ENCODE measurements at places on chromosomes 2 and 18.

DNA sequence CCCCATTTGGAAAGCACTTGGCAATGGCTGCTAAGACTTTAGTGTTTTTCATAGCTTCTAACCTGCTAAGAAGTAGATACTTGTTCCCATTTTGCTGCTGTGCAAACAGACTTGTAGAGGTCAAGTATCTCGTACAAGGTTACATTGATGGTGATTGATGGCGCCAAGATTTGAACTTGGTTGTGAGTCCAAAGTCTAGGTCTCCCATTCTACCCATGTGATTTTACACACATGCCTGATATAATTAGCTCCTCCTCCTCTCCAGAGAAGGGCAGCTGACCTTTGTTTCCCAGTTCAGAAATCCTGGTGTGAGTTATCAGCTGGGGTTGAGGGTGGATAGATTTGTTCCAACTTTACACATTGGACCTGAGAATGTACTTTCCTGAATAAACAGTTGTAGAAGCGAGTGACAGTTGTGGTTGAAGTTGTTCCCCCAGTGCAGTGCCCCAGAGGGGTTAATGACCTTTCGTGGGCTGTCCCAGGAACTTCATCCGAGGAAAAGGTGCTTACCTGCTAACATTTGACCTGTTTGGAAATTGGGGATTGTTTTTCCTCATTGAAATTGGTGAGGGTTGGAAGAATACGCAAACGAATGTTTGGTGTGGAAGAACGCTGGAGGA lies 10.4 kb downstream of the TCF7L1 start:
- DNase-seq = no peak

- no peak for DNase-seq
Measured at GRCh38 chr2:219082332-219082958, 21.7 kb upstream of the IHH start.

GRCh38 chr2:241235859-241236593 lies 47.5 kb downstream of the ANO7 start:
- no peak for DNase-seq

- DNase-seq = peak; percentile 33
Measured at GRCh38 chr2:233974530-233975071, 57.4 kb downstream of the TRPM8 start.

GRCh38 chr2:241593271-241593670 lies 34.7 kb downstream of the BOK start:
- no peak for DNase-seq

- DNase-seq = no peak
Measured at GRCh38 chr18:37364237-37364636, 201.4 kb downstream of the CELF4 start.

- DNase-seq = no peak
Measured at GRCh38 chr2:145235312-145235711, 715.4 kb upstream of the ZEB2 start.

- no peak for DNase-seq
Measured at GRCh38 chr2:207901401-207901800, 123.9 kb downstream of the PLEKHM3 start.

GRCh38 chr2:241179899-241180298 lies 8.6 kb upstream of the ANO7 start:
- peak; percentile 51 for DNase-seq

GRCh38 chr2:191961556-191961955 lies 114.7 kb upstream of the CAVIN2 start:
- no peak for DNase-seq

- no peak for DNase-seq
Measured at GRCh38 chr18:47815486-47816270, 114.8 kb downstream of the SMAD2 start.

GRCh38 chr2:30981096-30981495 lies 157.1 kb downstream of the GALNT14 start:
- no peak for DNase-seq

DNA sequence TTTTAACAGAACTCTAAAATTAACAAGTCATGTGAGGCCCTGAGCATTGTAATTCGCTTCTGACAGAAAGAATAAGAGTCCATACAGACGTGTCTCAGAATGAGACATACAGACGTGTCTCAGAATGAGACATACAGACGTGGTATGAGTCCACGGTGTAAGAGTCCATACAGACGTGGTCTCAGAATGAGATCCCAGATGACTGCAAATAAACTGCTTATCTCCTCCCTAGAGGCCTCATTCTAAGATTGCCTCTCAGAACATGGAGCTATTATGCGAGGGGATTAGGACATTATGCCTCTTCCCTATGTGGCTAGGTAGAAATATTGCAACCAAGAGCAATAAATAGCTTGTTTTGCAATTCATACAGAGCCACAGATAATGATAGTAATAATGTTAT lies 63.9 kb downstream of the NEB start:
- no peak for DNase-seq

DNA sequence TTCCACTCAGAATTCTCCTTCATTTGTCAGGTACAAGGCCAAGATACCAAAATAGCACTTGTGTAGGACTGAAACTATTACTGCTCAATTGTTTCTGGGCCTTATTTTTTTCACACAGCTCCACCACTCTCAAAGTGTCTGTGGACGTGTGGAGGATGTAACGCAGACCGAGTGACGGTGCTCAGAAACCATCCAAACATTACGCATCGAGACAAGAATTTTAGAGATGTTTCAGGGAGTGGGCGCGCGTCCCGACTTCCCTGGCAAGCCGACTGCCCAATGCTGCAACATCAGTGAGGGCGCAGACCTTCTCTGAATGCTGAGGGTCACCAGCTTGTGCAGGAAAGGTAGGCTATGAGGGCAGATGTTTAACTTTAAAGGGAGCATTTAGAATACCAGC lies 108.4 kb downstream of the GATA6 start:
- DNase-seq = no peak

- DNase-seq = no peak
Measured at GRCh38 chr2:96500385-96501066, 4.6 kb downstream of the NEURL3 start.

DNA sequence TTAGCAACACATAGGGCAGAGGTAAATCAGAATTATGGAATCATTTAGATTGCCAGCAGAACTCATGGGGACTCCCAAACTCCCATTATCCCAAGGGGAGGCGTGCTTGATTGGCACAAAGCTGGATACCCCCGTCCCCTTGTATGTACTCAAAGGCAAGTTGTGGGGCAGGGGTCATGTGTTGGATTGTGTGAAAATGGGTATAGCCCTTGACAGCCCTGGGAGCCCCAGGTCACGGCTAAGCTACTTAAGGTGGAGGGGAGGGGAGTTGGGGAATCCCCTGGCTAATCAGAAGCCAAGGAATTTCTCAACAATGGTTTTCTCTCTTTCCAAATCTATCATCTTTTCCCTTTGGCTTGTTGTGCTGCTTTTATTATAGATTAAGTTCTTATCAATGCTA lies 32.7 kb downstream of the CLIP4 start:
- DNase-seq = no peak

- no peak for DNase-seq
Measured at GRCh38 chr2:171069286-171069956, 91.3 kb downstream of the TLK1 start.

DNA sequence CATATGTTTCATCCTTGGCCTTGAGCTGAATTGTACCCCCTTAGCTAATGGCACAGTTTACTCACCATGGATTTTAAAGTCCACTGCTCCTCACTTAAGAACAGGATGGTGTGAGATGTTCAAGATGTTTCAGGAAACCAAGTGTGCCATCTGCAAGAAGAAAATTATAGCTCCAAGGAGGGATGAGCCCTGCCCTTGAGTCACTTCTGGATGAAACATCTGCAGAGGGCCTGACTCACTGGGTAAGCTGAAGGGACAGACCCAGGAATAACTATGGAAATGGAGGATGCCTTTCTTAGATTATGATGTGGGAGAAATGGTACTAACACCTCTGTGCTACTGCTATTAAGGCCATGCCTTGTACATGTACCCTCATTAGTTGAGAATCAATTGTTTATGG lies 6.4 kb downstream of the MARS2 start:
- DNase-seq = no peak

DNA sequence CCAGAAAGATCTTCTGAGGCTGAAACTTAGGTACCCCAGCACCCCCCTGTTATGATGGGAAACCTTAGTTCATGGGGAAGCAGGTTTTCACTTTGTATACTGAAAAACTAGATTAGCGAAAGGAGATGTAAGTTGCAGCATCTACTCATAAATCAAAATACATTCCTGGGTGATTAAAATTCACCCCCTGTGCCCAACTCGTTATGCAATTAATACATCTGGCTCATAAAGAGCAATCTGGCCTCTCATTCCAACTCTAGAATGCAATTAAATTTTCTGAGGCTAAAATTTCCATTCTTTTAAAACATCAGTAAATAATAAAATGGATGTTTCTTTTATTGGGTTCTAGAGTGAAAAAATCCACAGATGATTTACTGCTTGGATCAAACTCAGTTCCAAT lies 110.9 kb upstream of the BZW1 start:
- no peak for DNase-seq

DNA sequence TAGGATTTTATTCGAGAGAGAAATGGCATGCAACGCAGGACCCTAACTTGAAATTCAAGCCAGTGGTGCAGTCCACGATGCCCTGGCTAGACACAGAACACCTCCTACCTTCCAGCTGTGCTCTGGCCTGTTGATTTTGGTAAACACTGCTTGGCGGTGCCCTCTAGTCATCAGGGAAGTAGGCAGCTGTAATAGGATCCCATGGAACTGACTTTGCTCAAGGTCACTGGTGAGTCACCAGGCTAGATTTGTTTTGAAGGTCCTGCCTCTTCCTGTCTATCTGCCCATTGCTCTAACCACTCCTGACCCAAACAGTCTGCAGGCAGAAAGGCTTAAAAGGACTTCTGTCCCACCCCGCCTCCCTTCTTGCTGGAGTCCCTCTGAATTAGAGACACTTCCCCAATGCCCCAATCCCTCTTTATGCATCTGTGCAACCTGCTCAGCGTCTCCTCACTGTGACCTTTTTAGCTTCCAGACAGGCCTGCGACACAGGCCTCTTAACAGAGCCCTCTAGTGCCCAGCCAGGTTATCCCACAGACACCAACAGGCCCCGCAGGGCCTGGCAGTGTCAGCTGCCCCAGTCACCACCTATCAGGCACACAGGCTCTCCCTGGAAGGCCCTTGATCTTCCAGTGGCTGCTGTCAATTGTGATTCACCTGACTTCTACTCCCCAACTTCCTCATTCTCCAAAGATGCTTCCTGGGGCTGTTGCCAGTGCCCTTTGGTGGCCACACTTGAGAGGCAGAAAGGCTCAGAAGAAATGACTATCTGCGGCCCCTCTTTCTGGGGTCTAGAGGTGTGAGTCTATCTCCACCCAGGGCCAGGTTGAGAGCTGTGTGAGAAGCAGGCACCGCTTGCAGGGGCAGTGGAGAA lies 5.2 kb downstream of the TMEM127 start:
- peak; percentile 44 for DNase-seq

GRCh38 chr2:1518867-1519530 lies 105.7 kb downstream of the TPO start:
- DNase-seq = no peak

- no peak for DNase-seq
Measured at GRCh38 chr2:180077295-180077906, 70.3 kb upstream of the CWC22 start.

GRCh38 chr18:24136967-24137373 lies 1.9 kb upstream of the CABYR start:
- no peak for DNase-seq

DNA sequence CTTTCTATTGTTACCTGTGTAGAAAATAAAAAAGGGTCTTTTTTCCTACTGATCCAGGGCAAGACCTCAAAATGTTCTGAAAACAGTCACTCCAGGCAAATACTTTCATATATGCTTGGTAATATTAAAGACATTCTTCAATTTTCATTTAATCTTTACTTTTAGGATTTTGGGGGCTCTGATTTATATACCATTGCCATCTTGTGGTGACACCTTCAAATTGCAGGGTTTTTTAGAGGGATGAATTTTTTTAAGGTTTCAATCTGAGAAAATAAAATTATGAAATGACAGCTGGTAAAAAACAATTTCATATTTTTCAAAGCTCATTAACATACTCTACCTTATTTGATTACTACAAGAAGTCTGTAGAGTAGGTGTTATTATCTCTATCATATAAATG lies 26.8 kb downstream of the MAPK4 start:
- no peak for DNase-seq

DNA sequence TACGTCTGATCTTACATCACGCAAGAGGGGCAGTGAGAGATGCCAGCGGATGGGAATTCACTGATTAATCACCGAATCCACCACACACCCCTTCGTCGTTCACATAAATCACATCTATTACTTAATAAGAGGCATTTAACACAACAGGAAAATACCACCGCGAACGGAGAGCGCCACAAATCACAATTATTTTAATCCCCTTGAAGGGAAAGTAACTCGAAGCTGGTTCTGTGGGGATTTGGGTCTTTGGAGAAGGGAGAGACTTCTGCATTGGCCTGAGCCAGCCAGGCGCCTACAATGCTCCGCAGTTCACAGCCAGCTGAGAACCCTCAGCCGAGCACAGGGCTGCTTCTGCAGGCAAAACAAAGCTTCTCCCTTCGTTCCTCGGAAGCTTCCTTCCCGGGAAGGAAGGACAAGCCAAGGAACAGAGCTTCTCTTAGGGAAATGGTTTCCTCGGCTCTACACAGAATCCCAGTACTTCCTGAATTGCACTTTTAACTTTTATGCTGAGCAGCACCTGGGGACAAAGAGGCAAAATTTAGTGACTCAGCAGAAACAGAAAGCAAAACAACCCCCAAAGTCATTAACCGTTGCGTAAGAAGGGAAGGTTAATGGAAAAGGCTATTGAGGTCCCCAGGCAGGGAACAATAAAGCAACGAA lies at the start of gene LRP1B:
Gene LRP1B (minus strand): TSS at position 7 of the 660 bp plus-strand sequence. CDS start 287 bp downstream, outside the sequence.
- DNase-seq = no peak

DNA sequence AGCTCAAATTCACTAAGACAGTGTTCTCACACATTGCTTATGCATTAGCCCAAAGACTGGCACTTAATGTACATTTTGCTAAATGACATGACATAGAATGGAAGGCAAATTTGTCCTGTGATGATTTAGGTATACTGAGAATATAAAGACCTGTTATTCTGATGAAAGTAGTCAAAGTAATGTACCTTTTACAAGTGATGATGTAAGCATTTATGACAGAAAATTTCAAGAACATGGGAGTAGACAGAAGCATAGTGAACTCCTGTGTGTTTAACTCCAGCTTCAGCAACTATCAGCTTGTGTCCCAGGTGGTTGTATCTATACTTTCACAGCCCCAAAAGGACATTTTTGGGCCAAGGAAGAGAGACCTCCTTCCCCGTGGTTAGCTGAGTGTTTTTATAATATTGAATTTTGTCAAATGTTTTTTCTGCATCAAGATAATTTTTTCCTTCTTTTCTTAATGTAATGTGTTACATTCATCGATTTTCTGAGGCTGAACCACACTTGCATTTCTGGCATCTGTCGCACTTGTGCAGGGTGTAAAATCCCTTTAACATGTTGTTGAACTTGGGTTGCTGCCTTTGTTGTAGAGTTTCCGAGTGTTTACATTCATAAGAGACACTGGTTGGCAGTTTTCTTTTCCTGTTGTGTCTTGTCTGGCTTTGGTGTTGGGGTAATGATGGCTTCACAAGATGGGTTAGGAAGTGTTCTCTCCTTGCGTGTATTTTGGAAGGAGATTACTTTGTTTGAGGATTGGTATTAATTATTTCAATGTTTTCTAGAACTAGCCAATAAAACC lies 33.9 kb upstream of the TMEM18 start:
- no peak for DNase-seq

All from stimulated activated CD8-positive, alpha-beta memory T cell treated with anti-CD3 and anti-CD28 coated beads, Interleukin-4, amount 100 ng/mL, for 48 hours (primary cell).